Type B pancreatic cell (in vitro differentiated cells): ENCODE measurements at places on chromosomes 12 and 14.

DNA sequence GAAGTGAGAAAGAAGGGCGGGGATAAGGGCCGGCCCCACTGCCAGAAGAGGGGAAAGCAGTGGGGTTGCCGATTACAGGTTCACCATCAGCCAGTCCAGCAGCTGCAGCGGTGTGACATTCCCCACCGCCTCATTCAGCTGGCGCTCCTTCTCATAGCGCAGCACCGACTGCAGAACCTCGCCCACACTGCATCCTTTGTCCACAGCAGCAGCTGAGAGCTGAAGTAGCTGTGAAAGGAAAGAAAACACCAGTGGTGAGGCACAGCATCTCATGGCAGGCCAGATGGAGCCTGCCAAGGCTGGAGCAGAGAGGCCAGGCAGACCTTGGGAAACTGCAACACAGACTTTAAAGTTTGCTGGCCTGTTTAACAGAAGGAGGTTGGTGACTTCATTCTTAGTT lies 33.2 kb downstream of the AKAP3 start:
- DNase-seq: no peak

DNA sequence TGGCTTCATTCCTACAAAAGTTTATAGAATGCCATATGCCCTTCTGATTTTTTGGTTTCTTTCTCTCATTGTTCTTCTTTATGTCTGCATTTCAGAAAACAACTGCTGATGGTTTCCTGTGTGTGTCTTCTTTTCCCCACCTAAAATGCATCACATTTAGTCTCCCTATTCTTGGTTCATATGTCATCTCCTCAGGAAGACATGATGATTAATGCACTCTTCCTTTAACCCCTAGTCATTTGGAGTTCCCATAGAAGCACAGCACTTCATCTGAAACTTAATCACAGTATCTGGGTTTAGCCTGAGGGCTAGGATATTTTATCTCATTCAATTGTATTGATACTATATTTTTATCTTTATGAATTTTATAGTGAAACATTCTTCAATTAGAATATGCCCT lies 21.5 kb downstream of the GNPNAT1 start:
- no peak for DNase-seq

- DNase-seq: no peak
Measured at GRCh38 chr12:103373088-103373523, 122.7 kb downstream of the C12orf42 start.

DNA sequence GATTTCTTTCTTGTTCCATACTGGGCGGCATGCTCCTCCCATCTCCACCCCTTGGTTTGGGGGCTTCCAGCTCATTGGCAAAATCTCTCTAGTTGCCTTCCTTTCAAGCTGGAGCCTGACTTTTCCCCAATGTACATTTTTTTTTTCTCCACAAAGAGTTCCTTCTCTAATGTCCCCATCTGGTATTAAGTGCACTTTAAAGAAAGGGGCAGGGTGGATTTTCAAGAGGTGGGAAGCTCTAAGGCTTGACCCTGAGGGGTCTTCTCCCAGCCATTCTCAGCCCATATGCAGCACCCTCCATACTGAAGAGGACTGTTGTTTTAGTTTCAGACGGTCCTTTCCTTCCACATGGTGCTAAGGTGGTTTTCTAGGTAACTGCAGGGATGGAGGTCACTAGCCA lies 5.8 kb upstream of the PIP4K2C start:
- no peak for DNase-seq
